Fibroblast of skin of right biceps (primary cell): ENCODE measurements at places on chromosomes 6 and 20.

- DNase-seq, result no peak
These were observed 18.9 kb upstream of the DEF6 start for GRCh38 chr6:35278708-35279107.

DNA sequence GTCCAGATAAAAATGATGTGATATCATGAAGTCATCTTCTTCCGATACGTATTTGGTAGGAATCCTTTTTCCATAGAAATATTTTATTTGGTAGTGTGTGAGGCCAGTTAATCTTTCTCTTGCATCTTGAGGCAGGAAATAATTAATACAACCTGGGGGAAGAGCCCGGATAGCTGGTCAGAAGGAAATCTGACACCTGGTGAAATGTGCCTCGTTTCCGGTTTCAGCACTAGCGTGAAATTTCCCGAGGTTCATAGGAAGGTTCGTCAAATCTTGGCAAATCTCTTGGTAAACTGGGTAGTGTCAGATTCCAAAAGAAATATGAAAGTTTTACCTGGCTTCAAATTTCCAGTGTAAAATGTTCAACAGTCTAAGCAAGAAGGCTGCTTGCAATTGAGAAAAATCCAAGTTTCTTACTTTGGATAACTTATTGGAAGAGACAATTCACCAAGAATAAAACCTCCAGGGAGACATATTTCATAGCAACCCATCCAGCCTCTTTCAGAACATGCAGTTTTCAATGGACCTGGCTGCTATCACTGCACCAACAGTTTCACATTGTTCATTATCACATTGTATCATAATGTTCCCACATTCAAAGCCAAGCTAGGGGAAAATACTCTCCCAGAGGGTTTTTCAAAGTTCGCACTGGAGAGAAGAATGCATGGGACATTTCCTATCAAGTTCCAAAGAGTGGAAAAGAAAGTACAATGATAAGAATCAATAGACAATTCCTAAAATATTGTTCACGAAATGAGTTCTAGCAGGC is 454.5 kb upstream of the CITED2 start:
- no peak for DNase-seq

DNA sequence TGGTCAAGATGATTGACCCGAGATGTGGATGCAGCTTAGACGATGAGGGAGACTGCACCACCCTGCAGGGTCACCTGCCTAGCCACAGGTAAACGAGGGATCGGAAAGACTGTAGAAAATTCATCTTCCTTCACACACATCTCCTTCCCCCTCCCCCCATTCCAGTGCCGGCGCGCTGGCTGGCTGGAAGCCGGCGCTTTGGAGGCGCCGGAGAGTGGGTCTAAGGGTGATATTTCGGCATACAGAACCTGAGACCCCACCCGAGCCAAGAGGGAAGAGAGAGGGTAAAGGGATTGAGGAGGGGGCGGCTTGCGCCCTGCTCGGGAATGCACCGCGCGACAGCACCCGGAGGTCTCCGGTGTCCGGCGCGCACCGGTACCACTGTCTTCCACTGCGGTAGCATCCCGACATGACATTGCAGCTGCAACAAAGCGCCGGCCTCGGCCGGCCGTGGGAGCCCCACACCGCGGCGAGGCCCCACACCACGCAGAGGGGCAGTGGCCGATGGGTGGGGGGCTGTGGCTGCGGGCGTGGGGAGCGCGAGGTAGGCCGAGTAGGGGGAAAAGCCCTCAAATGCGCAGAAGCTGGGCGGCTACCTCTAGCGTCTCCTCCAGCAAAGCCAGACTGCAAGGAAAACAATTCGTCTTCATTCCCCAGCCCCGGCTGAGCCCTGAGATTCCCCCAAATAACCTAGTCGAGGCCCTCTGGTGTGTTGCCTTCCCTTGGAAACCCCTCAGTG is 984 bp downstream of the TNFRSF21 start:
- DNase-seq, result peak; percentile 26

GRCh38 chr6:144675231-144675861 is 390.2 kb downstream of the UTRN start:
- peak; percentile 67 for DNase-seq

DNA sequence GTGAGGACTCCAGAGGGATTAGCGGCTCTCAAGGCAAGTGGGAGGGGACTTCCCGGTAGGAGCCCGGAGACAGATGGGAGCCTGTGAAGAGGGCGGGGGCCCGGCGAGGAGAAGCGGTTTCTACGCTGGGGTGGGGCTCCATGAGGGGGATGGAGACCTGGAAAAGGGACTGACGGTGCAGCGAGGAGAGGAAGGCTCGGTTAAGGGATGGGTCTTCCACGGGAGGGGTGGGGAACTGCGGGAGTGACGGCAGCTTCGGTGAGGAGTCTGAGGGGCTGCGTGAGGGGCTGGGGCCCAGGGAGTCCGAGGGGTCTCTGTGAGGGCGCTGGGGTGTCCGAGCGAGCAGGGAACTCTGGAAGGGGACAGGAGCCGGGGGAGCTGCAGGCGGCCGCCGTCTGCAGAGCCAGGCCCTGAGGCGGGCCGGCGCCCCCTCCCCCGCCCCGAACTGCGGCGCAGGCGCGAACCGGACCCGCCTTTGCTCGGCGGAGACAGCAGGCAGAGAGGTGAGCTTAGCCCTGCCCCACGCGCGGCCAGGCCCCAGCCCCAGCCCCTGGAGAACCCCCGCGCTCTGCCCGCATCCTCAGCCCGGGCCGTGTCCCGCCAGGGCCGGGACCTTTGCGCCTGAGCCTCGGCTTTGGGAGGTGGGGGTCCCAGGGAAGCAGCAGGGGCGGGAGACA is at the start of gene NRSN2:
NRSN2 (plus strand) TSS at position 472 of the 677 bp plus-strand sequence. CDS start 2,533 bp downstream, outside the sequence.
- DNase-seq, result peak; percentile 80

GRCh38 chr6:161393839-161394364 is 120.0 kb upstream of the AGPAT4 start:
- DNase-seq, result peak; percentile 90

GRCh38 chr20:325045-325888 is at the start of gene SOX12:
TSS of gene SOX12 (plus strand) at chr20:325552. CDS start at chr20:325925, 373 bp downstream.
- DNase-seq, result peak; percentile 93

GRCh38 chr20:45934046-45934585 is 367 bp upstream of the PCIF1 start:
- peak; percentile 41 for DNase-seq

DNA sequence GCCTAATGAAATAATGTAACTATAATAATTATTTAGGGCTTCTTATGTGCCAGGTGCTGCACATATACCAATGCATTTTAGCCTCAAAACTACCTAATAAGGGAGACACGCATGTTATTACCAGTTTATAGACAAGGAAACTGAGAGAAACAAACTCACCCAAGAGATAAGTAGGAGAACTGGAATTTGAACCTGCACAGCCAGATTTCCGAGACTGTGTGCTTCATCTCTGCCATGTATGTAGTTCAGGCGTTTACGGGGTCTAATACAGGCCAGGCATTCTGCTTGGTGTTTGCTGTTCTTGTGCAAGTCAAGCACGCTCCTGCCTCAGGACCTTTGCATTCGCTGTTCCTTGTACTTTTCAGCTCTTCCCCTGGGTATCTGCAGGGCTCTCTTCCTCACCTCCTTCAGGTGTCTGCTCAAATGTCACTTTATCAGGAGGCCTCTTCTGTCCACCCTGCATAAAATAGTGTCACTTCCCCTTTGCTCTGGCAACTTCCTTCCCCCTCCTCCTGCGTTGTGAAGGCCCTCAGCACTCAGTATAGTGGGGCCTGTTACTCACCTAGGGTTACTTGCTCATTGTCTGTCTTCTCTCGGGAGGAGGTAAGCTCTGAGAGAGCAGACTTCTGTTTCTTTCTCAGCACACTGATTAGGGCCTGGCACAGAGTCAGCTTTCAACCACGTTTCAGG is 6.1 kb upstream of the NSFL1C start:
- no peak for DNase-seq
